Glutamatergic neuron (in vitro differentiated cells): ENCODE measurements at places on chromosomes 6 and 20.

DNA sequence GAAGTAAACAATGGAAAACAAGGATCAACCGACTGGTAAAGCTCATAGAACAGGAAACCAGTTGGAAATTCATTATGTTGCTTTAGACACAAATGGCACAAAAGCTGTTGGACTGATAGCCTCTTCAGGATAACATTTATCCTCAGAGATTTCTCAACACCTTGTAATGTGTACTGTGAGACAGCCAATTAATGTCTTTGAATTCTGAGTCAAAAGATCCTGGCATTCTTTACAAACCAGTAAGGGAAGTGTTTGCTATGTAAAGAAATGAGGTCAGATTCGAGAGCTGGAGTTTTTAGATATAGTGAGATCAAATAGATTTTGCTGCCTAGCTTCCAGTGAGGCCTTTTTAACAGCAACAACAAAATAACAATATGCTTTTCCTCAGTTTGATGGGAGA is 439.2 kb downstream of the C6orf118 start:
- DNase-seq: no peak

- DNase-seq: no peak
These were observed 1.1 kb downstream of the CD164 start for GRCh38 chr6:109381061-109381746.

DNA sequence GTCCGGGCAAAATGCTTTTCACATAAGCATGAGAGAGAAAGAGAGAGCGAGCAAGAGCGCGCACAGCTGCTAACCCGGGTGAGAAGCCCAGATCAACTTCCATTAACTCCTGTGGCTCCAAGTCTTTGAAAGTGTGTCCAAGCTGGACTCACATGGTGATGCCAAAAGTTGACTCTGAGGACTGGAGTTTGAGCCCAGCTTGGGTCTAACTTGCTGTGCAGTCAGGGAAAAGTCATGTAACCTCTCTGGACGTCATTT is 357.2 kb upstream of the SULF2 start:
- no peak for DNase-seq

- no peak for DNase-seq
These were observed 712.1 kb downstream of the TBC1D32 start for GRCh38 chr6:120622127-120622631.

GRCh38 chr20:4601630-4602296 is 119.9 kb upstream of the PRND start:
- no peak for DNase-seq

- DNase-seq: no peak
These were observed 27.8 kb downstream of the SERPINB6 start for GRCh38 chr6:2943564-2943955.

- DNase-seq: no peak
These were observed 9.3 kb downstream of the TRAPPC3L start for GRCh38 chr6:116536216-116536621.

GRCh38 chr6:159808647-159809046 is 8.6 kb downstream of the PNLDC1 start:
- DNase-seq: no peak

- no peak for DNase-seq
These were observed 32.7 kb upstream of the SULF2 start for GRCh38 chr20:47818016-47818415.

GRCh38 chr6:140825731-140826130 is 1307.0 kb upstream of the GJE1 start:
- no peak for DNase-seq

GRCh38 chr6:130515306-130515705 is 149.5 kb downstream of the TMEM200A start:
- no peak for DNase-seq
